ENCODE measurements at places on chromosomes 12 and 14.

DNA sequence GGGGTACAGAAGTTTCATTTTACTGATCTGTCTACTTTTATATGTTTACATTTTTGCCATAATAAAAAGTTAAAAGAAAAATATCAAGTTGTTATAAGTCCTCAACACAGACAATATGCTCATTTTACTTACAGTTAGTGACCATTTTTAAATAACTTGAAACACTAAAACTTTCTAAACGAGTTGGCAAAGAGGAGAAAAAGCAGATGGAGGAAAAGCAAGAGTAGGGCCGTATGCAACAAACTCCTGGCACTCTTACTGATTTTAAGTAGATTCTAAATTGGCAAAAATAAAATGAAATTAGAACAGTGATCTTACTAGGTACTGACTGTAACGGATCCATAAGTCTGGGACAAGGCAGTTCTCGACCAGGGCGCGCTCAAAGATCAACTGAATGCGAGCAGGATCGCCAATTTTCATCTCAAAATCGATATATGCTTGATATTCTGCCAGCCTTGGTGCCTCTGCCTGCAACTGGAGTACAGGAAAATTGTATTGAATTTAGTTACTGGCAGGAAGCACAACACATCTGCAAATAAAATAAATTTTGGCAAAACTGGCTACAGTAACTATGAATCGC is 22.3 kb downstream of the SART3 start:
- no peak for DNase-seq

GRCh38 chr14:54818201-54819133 is 84.2 kb downstream of the GCH1 start:
- no peak for DNase-seq

- DNase-seq, result no peak
These were observed 380.8 kb downstream of the ALG10 start for GRCh38 chr12:34402899-34403705.

DNA sequence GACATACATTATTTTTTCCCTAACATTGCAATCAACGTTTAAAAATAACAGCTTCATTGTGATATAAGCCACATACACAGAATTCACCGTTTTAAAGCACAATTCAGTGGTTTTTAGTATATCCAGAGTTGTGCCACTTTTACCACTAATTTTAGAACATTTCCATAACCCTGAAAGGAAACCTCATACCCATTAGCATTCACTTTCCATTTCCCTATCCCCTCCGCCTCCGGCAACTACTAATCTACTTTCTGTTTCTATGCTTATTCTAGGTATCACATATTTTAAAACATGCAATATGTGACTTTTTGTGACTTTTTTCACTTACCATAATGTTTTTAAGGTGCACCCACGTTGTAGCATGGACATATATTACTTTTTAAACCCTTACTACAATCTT is 55.6 kb upstream of the ISM2 start:
- no peak for DNase-seq

- no peak for DNase-seq
These were observed 211.3 kb upstream of the DIO3 start for GRCh38 chr14:101350021-101350420.

DNA sequence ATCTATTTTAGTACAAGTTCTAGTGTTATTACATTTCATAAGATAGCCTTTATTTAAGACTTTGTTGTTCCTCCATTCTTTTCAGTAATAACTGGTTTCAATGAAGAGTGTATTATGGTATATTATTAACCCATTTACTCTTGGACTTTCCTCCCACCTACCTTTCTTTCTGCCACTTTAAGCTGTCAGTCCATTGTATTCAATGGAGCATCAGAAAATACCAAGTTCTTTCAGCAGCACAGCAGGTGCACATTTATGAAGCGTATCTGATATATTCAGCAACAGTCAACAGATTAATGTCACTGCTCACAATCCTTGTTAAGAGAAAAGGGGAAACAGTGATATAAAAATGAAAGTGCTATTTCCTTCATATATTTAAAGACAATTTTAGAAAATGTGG is 660.9 kb downstream of the C12orf50 start:
- DNase-seq, result no peak

DNA sequence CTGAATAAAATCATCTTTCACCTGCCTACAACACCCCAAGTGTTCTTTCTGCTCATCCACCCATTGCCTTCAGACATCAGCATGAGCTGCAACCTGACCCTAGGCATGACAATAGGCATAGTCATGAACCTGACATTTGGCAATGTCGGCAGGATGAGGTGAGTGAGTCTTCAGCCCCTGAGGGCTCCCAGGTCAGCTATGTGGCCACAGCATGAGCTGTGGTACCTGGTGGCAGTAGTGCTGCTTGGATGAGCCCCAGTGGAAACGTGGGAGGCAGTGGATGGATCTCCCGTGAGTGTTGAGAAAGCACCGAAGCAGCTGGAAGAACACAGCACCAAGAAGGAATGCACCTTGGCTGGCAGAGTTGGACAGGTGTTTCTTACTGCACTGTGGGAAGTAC is 334.8 kb upstream of the FAR2 start:
- no peak for DNase-seq

DNA sequence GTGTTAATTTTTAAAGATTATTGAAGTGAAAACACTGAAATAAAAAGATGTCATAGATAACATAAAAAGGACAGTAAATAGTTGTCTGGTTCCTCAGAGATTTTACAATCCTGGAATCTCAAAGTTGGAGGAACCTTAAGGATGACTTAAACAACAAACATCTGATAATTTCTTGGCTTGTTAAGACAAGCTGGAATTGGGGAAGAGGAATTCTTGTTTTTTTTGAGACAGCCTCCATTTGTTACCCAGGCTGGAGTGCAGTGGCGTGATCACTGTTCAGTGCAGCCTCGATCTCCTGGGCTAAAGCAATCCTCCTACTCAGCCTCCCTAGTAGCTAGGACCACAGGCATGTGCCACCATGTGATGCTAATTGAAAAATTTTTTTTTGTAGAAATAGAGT is 2.3 kb downstream of the ZNF410 start:
- DNase-seq, result no peak

- no peak for DNase-seq
These were observed 8.2 kb downstream of the PDE6H start for GRCh38 chr12:14981049-14981448.

DNA sequence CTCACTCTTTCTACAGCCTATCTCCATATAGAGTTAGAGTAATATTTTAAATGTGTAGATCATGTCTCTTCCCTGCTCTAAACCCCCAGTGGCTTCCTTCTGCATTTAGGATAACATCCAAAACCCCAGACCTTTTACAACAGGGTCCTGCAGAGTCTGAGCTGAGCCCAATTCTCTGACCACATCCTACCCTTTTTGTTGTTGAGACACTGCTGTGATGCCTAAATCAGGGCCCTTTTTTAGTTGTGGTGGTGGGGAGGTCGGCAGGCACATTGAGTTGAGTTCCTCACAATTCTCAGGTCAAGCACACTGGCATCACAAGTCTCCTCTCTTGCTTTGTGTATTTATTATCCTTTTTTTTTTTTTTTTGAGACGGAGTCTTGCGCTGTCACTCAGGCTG is 1.8 kb upstream of the DDX47 start:
- no peak for DNase-seq

DNA sequence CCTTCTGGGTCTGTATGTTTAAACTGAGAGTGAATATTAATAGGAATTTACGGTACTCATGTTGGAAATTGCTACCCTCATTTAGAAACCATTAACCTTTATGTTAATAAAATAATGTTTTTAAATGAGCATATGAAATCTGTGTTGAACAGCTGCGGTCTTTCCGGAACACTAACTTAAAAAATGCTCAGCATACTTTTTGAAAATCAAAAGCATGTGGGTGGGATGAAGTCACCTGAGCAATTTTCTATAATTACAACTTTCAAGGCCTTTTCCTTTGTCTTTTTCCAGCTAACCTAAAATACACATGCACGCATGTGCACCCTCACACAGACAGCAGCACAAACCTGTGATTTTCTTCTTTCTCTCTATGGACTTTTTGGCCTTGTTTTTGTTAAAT is 39.8 kb downstream of the BORCS5 start:
- DNase-seq, result no peak

- no peak for DNase-seq
These were observed 6.5 kb downstream of the PRICKLE1 start for GRCh38 chr12:42583016-42583415.

GRCh38 chr12:104223712-104224111 is 8.1 kb downstream of the TXNRD1 start:
- DNase-seq, result no peak

- peak; percentile 27 for DNase-seq
These were observed 161.5 kb downstream of the SEC23A start for GRCh38 chr14:38941488-38941887.

GRCh38 chr12:21666722-21667121 is 9.1 kb upstream of the LDHB start:
- no peak for DNase-seq

Data from GM23338 (cell line).